ENCODE measurements at places on chromosomes 16 and 17. TPM values are rescaled to one million over a fixed set of nuclear protein-coding genes. Genes with fewer than 3 reads are reported as not detected.

The KRTAP9-2 gene
- total RNA-seq = not detected

The GNAO1 gene
- total RNA-seq = 0.30 TPM

The KIF2B gene
- not detected for total RNA-seq

The FNDC8 gene
- total RNA-seq = not detected

The TUBB3 gene
- total RNA-seq = 492 TPM

The CCDC40 gene
- total RNA-seq = 5.6 TPM

The ADAP2 gene
- total RNA-seq = 0.60 TPM

The KLHL10 gene
- 0.28 TPM for total RNA-seq

The PCYT2 gene
- total RNA-seq = 50.5 TPM

The AANAT gene
- total RNA-seq = not detected

The SPN gene
- not detected for total RNA-seq

The CHD3 gene
- 108 TPM for total RNA-seq

The CNTNAP4 gene
- total RNA-seq = not detected

The TEKT5 gene
- not detected for total RNA-seq

The ABCA3 gene
- total RNA-seq = 5.3 TPM

The PRR35 gene
- total RNA-seq = not detected

The USP43 gene
- total RNA-seq = not detected

The TOX3 gene
- not detected for total RNA-seq

The TMEM235 gene
- total RNA-seq = not detected

The SLC6A2 gene
- not detected for total RNA-seq

The TBC1D3I gene
- total RNA-seq = not detected

The C17orf107 gene
- 7.8 TPM for total RNA-seq

The HCRT gene
- not detected for total RNA-seq

The ATP6V0C gene
- total RNA-seq = 15.1 TPM

The CTRB2 gene
- total RNA-seq = not detected

The CSNK1D gene
- total RNA-seq = 63.6 TPM

The HBQ1 gene
- total RNA-seq = not detected

The ESRP2 gene
- under 0.01 TPM for total RNA-seq

The ADCY7 gene
- 135 TPM for total RNA-seq

The SMIM36 gene
- total RNA-seq = not detected

The NPW gene
- total RNA-seq = 0.65 TPM

The NLE1 gene
- 24.8 TPM for total RNA-seq

The RAB11FIP4 gene
- 0.74 TPM for total RNA-seq

The BRICD5 gene
- total RNA-seq = 9.6 TPM

The MIS12 gene
- total RNA-seq = 14.5 TPM

The CDH11 gene
- 803 TPM for total RNA-seq

The TBC1D3C gene
- not detected for total RNA-seq

The TLCD1 gene
- 5.3 TPM for total RNA-seq

The C17orf78 gene
- not detected for total RNA-seq

The RNF157 gene
- 0.05 TPM for total RNA-seq

The RAB37 gene
- total RNA-seq = 0.23 TPM

The MPV17L gene
- 0.23 TPM for total RNA-seq

The GPR179 gene
- total RNA-seq = under 0.01 TPM

The ZSCAN10 gene
- total RNA-seq = not detected

The CRYBA1 gene
- not detected for total RNA-seq

All from smooth muscle cell of the umbilical artery (primary cell).